Activated T-helper 2 cell treated with anti-CD3 and anti-CD28 coated beads, Interferon-gamma antibody, Interleukin-2, Interleukin-4, amounts not matched to agents 10 μg/mL and 5 μg/mL and 100 μg/mL, durations not matched to agents 14 hours and 24 hours and 36 hours (primary cell): ENCODE measurements at places on chromosomes 6 and 20. TPM values are rescaled to one million over a fixed set of nuclear protein-coding genes. Genes with fewer than 3 reads are reported as not detected.
A peak's percentile ranks its signal among the peaks of the same experiment; 100 is the strongest.

SIM1 gene
- total RNA-seq: 0.02 TPM in 1 of 2 replicates, not detected in the other

PRL gene
- not detected in 2 replicates for total RNA-seq

GRCh38 chr6:29301316-29301715, at the start of gene OR14J1:
OR14J1 (plus strand) TSS chr6:29301701; CDS start chr6:29306690, 4,989 bp downstream.
- DNase-seq: no peak

CYP21A2 gene
- total RNA-seq: 0.25 and 0.39 TPM in 2 replicates

DNA sequence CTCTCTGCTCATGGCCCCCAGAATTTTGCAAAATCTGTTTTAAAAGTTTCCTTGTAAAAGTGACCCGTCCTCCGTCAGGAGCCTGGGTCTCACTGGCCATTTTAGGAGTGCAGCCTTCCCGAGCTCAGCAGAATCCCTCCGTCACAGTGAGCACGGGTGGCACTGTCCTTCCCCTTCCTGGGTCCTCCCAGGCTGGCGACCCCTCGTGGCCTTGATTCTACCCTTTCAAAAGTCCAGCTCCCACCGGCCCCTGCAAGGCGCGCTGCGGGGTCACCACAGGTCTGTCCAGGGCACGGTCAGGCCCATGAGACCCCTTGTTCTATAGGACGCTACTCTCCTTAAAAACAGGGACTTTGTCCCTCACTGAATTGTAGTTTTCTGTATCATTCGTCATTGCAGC, 112.7 kb downstream of the PSMB1 start:
- DNase-seq: no peak

NRN1 gene
- 0.71 and 0.75 TPM in 2 replicates for total RNA-seq

SLC16A10 gene
- 2.9 and 3.6 TPM in 2 replicates for total RNA-seq

RIPPLY2 gene
- not detected in 2 replicates for total RNA-seq

DNA sequence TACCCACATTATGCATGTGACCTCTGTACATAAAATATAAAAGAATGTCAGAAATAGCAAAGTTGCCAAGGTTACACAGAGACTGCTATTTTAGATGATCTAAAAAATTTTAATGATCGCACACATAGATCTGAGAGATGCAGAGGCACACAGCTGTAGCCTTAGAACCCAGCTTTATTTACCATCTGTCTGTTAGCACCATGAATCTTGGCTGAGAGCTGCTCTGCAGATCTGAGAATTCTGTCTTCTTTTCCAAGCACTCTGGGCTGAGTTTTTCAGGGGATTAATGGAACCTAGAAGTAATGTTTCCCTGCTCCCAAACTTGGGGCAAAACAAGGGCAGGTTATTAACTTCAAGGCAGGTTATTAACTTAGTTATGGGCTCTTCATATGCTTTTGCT, 248.7 kb upstream of the JAG1 start:
- DNase-seq: no peak

LY6G6D gene
- total RNA-seq: not detected in 2 replicates

GRCh38 chr6:128138694-128139093, 237.8 kb upstream of the THEMIS start:
- no peak for DNase-seq

TSHZ2 gene
- total RNA-seq: 19.8 and 23.0 TPM in 2 replicates

DNA sequence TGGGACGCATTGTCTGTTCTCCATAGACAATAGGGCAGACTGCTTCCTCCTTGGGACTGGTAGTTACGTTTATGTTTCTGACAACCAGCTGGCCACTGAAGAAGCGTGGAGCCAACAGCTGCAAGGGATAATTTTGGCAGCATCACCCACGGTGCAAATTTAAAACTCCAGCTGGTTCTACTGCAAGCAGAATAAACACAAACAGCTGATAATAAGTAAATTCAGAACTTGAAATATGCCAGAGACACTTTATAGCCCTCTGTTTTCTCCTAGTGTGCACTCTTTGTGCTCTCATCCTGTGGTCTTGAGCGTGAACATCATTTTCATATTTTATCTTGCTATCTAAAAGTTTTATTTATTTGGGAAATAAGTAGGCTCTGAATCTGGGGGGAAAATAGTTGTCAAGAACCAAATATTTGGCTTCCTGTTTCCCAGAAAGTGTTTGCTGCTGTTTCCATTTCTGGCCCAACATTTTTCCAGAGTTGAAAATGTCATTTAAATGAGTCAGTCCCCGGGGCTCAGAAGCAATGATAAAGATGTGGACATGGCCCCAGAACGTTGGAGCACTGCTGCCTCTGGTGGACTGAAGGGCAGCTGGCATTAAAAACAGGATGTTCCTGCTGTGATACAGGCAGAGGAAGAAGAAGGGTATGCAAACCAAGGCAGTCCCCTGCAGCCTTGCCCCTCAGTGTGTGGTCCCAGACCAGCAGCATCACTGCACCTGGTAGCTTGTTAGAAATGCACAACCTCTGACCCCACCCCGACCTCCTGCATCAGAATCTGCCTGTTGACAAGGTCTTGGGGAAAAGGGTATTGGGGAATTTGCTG, 12.5 kb upstream of the THBD start:
- DNase-seq: no peak

MLIP gene
- not detected in 2 replicates for total RNA-seq

DNA sequence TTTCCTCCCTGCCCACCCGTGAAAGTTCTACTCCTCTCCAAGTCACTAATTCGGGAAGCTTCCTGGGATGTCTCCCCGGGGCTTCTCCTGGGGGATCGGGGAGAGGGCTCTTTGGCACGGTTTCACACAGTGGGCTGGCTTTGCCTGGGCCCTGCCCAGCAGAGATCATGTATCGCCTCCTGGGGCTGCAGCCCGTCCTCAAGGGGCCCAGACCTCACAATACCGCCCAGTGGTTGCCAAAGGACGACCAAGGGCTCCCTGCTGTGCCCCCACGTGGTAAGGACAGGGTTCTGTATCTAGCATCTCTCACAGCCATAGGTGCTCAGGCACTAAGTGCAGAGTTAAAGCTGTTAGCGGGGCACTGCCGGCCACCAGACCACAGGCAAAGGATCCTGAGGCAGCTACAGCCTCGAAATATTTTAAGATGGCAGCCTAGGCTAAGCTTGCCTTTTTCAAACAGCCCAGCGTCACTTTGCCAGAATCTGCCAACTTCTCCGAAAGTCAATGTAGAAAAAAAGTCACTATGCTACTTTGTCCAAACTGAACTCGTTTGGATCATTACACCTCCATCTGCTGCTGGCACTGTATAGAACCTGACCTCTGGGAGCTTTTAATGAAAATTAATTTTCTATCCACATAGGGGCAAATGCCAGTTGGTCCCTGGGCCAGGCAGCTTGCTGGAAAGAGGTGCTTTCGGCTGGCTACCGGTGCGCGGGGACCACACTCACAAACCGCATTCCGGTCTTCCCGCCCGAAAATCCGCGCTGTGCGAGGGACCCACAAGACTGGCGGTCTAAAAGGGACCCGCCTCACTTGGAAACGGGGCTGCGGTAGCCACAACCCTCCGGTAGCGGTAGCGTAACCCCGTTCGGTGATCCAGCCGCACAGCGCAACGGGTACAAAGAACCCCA, 1.3 kb upstream of the NNAT start:
- DNase-seq: no peak

CAGE1 gene
- total RNA-seq: 0.16 TPM in 2 replicates

DNA sequence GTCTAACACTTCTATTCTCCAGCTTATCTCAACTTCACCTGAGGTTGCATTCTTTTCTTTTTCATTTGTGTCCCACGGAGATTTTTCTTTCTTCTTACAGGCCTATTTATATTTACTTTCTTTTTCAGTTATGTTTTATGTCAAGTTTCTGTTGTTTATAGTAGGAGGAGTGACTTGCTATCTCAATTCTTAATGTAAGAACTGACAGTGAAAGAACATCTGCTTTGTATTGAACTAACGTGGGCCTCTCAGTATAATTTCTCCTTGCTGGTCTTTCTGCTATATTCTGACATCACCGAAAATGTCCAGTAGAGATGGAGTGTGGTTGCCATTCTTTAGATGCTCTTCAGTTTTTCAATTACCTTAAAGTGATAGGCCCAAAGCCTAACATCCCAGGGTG, 521.7 kb downstream of the EPM2A start:
- no peak for DNase-seq

ZKSCAN8 gene
- total RNA-seq: 17.9 and 20.8 TPM in 2 replicates

DNA sequence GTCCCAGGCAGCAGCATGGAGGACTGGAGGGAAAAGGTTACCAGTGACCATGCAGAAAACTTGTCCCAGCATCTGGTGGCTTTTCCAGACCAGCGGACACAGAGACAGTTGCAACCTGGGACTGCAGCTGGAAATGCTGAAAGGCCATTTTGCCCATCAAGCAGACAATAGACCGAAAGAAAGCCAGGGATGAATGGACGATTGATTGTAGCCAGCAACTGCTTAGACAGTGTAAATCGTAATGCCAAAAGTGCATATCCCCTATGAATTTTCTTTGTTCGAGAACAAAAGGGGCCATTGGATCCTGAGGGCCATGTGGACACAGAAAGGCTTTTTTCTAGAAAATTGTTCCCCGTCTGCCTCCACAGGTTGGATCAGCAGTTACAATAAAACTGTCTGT, 115.7 kb downstream of the MBOAT1 start:
- DNase-seq: no peak

EEF1A2 gene
- 1.4 and 2.4 TPM in 2 replicates for total RNA-seq

DNA sequence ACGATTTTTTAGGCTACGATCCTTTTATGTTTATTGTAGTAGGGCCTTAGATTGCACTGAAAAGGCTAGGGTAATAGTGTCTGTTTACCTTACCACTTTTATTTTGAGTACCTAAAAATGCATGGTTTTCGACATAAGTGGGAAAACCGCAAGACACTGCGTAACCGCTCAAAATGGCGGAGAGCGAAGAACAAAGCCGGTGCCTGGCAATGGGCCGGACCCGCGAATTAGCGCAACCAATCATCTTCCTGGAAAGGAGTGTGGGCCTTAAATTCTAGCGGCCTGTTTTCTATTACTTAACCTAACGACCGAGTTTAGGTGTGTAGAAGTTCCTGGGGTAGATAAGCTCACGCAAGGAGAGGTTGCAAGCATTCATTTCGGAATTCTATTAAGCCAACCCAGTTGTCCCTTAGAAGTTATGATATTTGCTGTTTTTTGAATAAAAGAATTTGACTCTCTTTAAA, 118.0 kb downstream of the HFE start:
- peak; percentile 80 for DNase-seq

DNA sequence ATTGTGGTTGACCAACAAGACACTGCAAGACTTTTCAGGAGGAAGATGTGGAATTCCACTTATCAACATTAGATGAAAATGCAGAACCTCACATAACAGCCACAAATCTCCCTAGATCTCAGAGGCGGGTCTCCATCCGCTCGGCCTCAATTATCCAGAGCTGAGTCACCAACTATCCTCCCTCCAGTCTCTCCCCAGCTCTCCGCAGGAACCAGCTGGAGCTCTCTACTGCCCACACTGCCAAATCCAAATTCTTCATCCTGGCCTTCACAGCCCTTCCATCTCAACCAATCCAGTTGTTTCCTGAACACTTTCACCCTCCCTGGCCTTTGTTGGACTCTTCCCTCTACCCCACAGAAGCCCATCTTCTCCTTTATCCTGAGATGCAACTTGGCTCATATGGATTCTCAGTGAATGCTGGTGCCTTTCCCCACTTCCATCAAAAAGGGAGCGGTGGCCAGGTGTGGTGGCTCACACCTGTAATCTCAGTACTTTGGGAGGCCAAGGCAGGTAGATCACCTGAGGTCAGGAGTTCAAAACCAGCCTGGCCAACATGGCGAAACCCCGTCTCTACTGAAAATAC, 3.5 kb upstream of the TGIF2 start:
- no peak for DNase-seq

DNA sequence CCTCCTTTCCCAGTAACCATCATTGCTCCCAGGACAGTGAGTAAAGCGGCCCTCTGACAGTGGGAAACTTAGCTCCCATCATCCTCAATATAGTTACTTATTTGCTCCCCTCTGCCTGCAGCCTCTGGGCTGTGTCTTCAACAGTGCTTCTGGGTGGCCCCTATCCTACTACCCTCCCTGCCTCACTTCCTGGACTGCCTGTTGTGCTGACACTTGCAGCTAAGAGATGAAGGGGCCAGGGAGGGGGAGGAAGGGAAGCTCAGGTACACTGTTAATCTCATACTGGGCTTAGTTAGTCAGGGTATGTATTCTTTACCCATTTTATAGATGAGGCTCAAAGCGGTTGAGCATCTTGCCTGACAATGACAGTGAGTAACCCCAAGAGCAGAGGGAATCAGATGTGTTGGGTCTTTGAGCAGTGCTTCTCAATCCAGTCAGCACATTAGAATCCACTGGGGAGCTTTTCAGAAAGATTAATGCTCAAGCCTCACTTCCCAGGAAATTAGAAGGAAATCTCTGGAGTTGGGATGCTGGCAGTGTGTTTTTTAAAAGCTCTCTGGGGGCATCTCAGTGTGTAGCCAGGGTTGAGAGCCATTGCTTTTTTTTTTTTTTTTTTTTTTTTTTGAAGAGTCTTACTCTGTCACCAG, 27.1 kb upstream of the KCNK5 start:
- no peak for DNase-seq

- DNase-seq: no peak
Observed at GRCh38 chr6:118706702-118707101, 55.3 kb upstream of the CEP85L start.

GRCh38 chr6:89239338-89239737, 22.2 kb upstream of the GABRR1 start:
- DNase-seq: peak; percentile 10

DNA sequence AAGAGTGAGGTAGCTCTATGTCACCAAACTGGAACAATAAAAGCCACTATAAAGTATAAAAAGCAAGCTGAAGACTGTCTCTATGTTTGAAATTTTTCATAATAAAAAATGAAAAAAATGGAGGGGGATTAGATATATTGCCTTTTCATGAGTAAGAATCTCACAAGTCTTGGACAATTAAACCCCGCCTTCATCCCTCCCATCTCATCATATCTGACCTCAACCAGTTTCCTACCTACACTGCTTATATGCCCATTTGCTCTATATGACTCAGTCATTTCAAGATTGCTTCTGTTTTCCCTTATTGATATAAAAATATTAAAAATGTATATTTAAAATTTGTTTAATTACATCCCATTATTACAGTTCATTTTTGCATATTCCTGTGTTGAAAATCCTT, 2.9 kb upstream of the TRIM39 start:
- no peak for DNase-seq

GRCh38 chr6:135161411-135162395, 19.4 kb upstream of the MYB start:
- no peak for DNase-seq
